ENCODE measurements at places on chromosomes 7 and 10. TPM values are rescaled to one million over a fixed set of nuclear protein-coding genes. Genes with fewer than 3 reads are reported as not detected.

Gene LRRN3
- 5.8 TPM for total RNA-seq

DNA sequence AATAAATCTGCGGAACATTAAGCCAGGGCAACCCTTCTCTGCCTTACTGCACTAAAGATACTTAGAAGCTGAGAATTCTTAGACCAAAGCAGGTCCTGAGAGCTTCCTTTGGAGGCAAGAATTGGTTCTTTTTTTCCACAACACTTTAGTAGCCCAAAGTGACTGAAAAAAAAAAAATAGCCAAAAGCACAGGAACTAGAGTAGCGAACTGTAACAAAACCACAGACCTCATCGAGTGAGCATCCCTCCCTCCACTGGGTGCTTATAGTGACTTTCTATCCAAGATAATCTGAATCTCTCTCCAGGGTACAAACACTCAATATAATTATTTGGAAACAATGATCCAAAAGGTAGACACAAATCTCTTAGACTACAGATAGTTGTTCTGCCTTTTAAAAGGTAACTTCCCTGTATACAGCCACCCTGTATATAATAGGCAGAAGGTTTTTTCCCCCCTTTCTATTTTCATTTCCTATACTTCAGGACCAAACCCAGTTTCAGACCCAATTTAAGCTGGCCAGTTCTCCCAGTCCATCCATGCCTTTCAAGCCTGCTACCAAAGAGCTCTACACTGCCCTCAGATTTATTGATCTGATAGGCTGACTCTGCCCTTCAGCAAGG lies 31.6 kb upstream of the KCNIP2 start:
- DNase-seq: no peak

DNA sequence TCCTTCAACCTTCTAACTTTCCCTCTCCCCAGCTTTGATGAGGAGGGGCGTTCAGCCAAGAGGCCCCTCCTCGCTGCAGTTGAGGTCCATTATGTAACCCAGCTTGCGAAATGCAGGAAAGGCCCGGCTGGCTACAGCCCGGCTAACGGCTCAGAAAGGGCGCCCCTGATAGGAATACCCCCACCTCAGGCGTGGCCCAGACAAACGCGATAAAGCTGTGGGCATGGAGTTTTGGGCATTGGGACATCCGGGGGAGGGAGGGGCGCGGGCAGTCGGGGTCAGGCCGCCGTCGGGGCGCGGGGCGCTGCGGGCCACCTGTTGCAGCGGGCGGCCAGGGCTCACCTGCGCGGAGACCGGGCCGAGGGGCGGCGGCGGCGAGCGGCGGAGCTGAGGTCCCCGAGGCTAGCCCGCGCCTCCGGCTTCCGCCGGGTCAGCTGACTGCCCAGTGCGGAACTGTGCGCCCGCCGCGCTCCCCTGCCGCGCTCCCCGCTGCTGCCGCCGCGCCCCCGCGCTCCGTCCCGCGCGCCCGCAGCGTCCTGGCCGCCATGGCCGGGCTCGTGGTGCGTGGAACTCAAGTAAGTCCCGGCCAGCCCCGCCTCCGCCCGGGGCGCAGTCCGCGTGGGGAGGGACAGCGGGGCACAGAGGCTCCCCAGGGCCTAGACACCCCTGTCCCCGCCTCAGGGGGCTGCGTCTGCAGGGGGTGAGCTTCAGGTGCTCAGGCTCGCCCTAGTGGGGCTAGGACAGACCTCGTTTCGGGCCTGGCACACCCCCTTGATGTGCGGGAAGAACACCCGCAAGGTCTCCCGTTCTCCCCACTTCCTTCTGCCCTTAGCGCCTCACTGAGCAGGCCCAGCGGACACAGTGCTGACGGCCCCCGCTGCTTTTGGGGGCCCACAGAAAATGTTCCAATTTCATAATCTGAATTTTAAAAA lies at the start of gene LRMDA:
LRMDA (plus strand) TSS at position 445 of the 932 bp plus-strand sequence.
- no peak for DNase-seq

GRCh38 chr10:113329121-113329596 lies 223.7 kb upstream of the HABP2 start:
- no peak for DNase-seq

Gene TACR2
- total RNA-seq: not detected

Gene PANK1
- 2.2 TPM for total RNA-seq

GRCh38 chr7:47355684-47356083 lies 226.2 kb downstream of the TNS3 start:
- no peak for DNase-seq

Gene SPDYE6
- total RNA-seq: not detected

Gene FAM25C
- not detected for total RNA-seq

Gene KEL
- 0.52 TPM for total RNA-seq

Gene CASP2
- total RNA-seq: 124 TPM

DNA sequence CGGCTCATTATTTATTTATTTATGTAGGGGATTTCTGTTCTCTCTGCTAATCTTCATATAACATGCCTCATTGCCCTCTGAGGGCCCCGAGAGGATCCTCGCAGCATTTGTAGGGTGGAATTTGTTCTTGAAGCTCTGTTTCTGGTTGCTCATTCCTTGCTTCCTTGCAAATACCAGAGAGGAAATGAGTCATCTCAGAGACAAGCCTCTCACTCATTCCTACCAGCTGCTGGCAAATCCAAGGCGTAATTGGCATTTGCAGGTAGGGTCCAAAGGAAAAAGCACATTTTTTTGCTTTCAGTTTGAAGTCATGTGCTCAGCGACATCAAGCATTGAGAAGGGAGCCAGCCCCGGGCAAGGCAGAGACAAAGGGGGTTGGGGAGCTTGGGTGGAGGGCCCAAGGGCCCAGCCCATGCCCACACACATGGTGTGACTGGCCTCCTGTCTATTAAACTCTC lies 501.6 kb downstream of the GALNT17 start:
- peak; percentile 6 for DNase-seq

Gene SYCE1
- total RNA-seq: 0.17 TPM

GRCh38 chr7:159064121-159064815 lies 80.4 kb downstream of the VIPR2 start:
- DNase-seq: no peak

GRCh38 chr7:137990251-137990941 lies 11.5 kb downstream of the CREB3L2 start:
- no peak for DNase-seq

Gene CFAP69
- total RNA-seq: 0.31 TPM

GRCh38 chr7:98294326-98294725 lies 12.8 kb downstream of the BRI3 start:
- DNase-seq: no peak

Data from activated naive CD4-positive, alpha-beta T cell treated with anti-CD3 and anti-CD28 coated beads for 36 hours (primary cell).